ENCODE measurements at places on chromosomes 7 and 10. TPM values are rescaled to one million over a fixed set of nuclear protein-coding genes. Genes with fewer than 3 reads are reported as not detected.

Gene STRIP2
- total RNA-seq, result 1.1 TPM

- DNase-seq, result peak; percentile 52
These were observed 2.1 kb downstream of the CPED1 start for GRCh38 chr7:120990468-120991118.

DNA sequence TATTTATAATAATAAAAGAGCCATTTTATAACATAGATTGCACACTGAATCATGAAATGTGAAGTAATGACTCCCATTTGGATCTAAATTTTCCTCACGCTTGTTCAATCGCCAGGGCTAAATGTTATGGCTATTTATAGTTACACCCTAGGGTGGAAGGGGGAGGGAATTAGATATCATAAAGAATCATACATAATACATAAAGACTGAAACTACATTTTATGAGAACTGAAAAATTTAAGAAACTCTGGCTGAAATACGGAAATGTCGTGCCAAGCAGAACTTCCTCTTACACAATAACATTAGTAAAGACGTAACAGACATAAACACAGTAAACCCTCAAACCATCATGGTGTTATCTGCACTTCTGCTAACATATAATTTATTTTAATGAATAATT is 327.5 kb upstream of the PHF14 start:
- DNase-seq, result peak; percentile 14

GRCh38 chr10:63280386-63280785 is 147.3 kb downstream of the NRBF2 start:
- DNase-seq, result no peak

Gene ZEB1
- total RNA-seq, result 86.9 TPM

Gene FAM24B
- total RNA-seq, result 3.0 TPM

DNA sequence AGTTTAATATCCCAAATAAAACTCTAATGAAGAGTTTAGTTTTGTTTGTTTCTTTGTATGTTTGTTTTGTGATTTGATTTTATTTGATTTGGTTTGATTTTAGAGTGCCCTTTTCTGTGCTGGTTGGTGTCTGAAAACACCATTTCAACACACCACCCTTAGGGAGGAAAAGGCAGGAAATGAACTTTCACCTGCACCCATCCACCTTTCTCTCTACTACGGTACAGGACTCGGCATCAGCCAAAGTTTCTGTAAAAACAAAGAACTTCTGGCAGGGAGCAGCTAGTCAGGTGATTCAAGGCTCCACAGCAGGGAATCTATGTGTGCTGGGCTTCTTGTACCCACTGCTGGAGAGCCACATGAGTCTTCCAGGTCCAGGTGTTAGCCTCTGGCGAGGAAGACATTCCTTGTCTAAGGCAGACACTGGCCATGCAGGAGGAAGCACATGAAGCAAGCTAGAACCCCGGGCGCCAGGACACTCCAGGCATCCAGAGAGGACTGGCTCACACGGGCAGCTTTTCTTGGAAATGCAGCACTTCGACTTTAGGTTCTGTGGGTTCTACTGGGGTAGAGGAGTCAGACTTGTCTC is 22.1 kb upstream of the STK17A start:
- no peak for DNase-seq

Gene SH2D4B
- total RNA-seq, result 0.28 TPM

DNA sequence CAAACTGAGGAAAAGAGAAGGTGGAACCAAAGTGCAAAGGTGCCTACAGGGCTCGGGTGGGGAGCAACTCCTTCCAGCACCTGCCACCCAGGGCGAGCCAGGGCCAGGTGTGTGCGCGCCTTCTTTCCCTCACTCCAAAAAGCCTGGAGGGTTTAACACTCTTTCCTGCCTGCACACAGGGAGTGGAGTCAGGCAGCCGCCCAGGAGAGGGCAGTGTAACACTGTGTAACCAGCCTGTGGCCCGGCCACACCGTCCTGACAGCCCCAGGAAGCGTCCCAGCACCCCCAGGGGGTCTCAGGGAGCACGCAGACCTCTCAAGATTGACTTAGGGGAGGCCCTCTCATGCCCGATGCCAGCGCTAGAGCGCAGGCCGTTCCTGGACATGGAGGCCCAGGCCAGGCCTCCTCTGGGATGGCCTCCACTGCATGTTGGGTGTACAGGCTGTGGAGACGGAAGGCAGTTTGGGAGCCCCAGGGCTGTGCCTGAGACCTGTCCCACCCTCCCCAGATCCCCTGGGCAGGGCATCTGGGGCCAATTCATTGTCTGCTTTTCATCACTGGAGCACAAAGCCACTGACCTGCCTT is 13.4 kb downstream of the BRI3 start:
- DNase-seq, result peak; percentile 49
